ENCODE measurements at places on chromosomes 3 and 15.
A peak's percentile ranks its signal among the peaks of the same experiment; 100 is the strongest.

GRCh38 chr3:63753567-63753966 is 65.5 kb upstream of the C3orf49 start:
- DNase-seq: peak; percentile 38

DNA sequence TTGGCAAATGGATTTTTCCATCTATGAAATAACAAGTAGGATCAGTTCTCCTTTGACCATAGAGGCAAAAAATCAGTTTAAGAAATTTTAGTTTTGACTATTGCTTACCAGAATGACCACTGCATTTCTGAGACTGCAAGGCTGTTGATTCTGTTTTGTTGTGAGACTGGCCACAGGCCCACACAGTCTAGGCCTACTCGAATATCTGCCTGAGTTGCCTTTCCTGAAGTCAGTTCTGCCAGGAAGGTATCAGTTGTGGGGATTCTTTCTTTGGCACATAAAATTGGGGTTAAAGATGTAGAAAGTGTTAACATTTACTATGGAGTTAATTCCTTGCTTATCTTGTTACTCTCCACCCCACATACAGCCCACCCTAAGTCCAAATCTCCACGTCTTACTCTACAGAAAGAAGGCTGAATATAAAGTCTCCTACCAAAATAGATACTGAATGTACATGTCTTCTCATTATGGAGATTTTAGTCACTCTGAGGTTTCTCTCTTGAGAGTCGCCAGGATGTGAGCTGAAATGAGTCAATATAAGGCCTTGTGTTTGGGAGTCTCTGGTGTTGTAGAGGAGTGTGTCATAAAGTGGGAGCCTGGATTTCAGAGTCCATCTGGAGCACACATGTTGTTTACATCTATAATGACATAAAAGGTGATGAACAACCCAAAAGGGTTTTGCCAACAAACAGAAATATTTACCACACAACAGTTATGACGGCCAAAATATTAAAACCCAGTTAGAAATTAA is 45.0 kb upstream of the WWTR1 start:
- peak; percentile 83 for DNase-seq

DNA sequence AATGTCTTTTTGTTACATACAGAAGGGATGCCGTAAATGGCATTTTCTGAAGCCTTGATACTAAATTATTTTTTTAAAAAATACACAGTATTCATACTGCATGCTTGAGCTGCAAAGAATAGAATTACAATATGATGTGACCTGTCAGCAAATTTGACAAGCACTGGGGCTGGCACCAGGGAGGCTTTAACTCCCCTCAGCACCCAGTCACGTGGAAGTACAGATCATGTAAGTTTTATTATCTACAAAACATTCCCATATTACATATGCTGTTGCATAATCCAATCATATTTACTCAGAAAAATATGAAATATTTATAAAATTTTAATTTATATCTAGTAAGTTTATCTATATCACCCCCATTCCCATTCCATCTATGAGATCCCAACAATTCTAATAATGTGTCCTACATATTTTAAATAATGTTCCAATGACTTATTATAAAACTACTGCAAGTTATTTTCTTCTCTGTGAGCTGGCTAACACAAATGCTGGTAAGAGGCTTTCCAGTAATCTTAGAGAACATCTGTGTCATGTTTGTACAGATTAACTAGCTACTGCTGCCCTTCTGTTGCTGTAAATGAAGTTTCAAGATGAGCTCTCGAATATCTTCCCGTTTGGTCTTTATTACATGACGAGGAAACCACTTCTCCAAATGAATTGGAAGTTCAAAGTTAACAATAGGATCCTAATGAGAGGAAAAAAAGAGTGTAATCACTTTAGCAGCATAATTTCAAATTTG is 5.2 kb upstream of the IMPG2 start:
- peak; percentile 6 for DNase-seq

DNA sequence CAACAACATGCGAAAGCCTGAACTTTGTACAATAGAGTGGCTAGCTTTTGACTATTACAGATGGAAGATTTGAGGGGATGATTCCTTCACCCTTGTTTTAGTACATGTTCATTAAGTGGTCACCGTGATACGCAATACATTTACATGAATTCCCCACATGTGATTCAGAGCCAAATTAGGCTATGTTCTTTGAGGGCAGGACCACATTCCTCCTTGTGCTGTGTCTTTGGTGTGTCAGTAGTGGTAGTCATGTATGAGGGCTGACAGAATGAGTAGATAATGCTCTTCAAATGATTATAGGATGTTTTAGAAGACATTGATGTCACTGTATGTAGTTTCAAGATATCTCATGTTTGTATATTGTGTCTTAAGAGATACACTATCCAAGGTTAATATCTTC is 12.1 kb downstream of the PTPRG start:
- DNase-seq: peak; percentile 55

DNA sequence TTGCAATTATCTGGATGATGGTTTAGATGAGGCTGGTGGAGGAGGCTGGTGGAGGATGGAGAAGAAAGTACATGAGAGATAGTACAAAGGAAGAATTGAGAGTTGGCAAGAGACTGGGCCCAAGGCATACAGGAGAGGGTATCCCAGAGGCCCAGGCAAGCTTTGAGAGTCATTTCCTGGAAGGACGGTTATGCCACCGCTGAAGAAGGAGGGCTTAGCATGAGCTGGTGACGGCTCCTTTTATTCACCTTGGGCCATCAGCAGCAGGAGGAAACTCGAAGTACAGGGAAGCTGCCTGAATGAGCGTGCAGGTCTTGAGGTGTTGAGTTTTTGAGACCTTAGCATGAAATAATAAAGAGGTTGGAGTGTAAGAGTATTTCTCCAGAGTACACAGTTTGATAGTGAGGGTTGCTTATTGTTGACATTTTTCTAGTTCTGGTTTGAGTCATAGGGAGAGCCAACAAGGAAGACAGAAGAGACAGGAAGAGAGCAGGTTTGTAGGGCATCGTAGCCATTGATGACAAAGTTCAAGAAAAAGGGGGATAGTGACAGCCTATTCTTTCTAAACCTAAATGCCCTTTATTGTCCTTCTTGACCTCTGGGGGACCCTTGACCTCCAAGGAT is 13.8 kb downstream of the THSD4 start:
- DNase-seq: no peak

DNA sequence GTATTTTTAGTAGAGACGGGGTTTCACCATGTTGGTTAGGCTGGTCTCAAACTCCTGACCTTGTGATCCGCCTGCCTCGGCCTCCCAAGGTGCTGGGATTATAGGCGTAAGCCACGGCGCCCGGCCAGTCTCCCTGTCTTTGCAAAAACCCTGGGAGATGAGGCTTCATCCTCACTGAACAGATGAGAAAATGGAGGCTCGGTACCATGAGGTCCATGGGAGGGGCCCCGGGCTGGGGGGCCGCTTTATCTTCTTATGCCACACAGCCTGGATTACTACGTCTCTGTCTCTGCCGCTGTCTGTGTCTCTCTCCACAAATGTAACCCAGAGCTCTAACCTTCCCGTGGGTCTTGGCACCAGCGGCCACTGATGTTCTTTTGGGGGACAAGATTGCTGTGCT is 39.1 kb downstream of the ABTB1 start:
- DNase-seq: no peak

DNA sequence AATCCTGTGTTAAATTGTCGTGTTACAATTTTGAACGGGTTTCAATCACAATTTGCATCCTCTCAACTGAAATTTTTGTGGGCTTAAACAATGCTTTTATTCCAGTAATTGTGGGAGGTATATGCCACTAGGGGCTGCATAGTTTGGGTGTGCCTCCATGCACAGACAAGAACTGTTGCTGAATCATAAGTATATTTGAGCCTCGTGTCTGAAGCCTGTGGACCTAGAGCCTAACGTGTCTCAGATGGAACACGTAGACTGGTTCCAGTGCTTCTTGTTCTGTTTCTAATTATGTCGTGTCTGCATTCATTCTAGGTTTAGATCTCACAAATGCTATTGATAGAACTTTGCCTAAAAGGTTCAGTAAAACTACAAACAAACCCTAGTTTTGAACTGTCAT is 363.4 kb downstream of the RBMS3 start:
- DNase-seq: peak; percentile 94

- no peak for DNase-seq
These were observed 158.2 kb upstream of the RAP2B start for GRCh38 chr3:153003862-153004261.

GRCh38 chr15:63243101-63243500 is 34.3 kb upstream of the APH1B start:
- DNase-seq: no peak

- peak; percentile 62 for DNase-seq
These were observed 6.7 kb downstream of the NANOGP8 start for GRCh38 chr15:35078221-35078915.

DNA sequence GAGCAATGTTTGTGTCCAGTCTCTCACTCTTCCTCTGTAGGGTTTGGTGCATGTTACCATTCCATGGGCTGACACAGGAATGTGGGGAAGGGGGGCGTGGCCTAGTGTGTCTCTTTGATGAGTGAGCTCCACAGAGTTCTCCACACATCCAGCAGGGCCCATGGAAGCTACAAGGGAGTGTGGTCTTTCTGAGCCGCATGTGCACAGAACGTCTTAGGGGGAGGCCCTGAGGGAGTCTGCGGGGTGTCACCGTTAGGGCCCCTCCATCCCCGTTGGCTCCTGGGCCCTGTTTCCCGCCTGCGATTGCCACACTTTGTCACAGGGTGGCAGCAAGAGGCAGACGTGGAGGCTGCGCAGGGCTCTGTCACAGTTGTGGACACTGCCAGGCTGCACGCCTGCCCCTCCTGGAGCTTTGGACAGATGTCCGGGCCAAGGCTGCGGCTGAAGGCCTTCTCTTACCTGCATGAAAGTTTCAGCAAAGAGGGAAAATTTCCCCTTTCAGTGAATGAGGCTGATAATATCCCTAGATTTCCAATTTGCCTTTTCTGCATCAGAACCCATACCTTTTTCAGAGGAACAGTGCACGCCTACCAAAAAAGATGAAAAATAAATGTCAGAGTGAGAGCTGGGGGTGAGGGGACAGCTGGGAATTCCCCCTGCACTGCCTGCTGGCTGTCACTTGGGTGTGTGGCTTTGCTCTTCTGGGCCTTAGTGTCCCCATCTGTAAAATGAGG is 24.3 kb downstream of the CACNA2D3 start:
- peak; percentile 17 for DNase-seq

- DNase-seq: peak; percentile 83
These were observed 6.5 kb upstream of the TBC1D23 start for GRCh38 chr3:100254168-100254777.

- no peak for DNase-seq
These were observed 24.3 kb downstream of the LRRC28 start for GRCh38 chr15:99275525-99276128.

- peak; percentile 4 for DNase-seq
These were observed 10.8 kb upstream of the VPS33B start for GRCh38 chr15:91032919-91033803.

- no peak for DNase-seq
These were observed 28.7 kb downstream of the RARRES1 start for GRCh38 chr3:158703566-158703965.

DNA sequence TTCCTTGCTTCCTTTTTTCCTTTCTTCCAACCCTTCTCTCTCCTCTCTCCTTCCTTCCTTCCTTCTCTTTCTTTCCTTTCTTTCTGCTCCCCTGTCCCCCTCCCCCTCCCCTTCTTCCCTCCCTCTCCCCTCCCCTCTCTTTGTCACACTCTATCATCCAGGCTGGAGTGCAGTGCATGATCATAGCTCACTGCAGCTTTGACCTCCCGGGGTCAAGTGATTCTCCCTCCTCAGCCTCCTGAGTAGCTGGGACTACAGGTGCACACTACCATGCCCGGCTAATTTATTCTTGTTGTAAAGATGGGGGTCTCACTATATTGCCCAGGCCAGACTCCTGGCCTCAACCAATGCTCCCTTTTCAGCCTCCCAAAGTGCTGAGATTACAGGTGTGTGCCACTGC is 18.7 kb downstream of the NFKBIZ start:
- DNase-seq: no peak

DNA sequence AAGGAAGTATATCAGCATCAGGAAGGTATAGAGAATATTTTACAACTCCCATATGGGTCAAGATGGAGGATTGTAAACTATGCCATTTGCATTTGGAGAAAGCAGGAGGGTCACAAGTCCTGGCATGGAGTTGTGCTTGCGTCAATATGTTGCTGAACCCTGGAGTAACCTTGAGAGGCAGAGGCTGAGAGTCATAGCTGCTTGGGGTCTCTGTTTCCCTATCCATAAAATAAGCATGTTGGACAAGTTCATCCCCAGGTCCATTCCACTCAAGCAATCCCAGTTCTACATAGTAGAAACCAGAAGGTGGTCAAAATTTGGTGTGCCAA is 273.6 kb downstream of the MECOM start:
- no peak for DNase-seq

DNA sequence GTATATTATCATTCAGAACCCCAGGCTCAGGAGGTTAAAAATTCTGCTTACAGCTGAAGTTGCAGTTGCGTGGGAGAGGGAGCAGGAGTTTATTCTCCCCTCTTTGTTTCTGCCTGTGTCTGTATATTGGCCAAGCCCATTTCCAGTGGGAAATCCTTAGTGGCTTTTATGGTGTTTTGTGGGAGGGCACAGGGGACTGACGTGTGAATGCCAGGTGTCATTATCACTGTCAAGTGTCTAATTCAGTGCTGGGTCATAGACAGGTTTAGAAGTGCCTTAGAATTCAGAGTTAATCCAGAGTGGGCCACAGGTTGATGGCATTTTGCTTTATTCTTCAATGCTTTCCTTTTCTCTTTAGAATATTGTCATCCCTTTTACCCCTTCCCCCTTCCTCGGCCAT is 33.4 kb downstream of the SLCO3A1 start:
- no peak for DNase-seq

- DNase-seq: no peak
These were observed 37.0 kb downstream of the FBXL22 start for GRCh38 chr15:63634154-63634553.

- no peak for DNase-seq
These were observed at the start of gene CCDC54 for GRCh38 chr3:107377151-107377550. TSS of gene CCDC54 (plus strand) at chr3:107377439. CDS start at chr3:107377588, 149 bp downstream.

DNA sequence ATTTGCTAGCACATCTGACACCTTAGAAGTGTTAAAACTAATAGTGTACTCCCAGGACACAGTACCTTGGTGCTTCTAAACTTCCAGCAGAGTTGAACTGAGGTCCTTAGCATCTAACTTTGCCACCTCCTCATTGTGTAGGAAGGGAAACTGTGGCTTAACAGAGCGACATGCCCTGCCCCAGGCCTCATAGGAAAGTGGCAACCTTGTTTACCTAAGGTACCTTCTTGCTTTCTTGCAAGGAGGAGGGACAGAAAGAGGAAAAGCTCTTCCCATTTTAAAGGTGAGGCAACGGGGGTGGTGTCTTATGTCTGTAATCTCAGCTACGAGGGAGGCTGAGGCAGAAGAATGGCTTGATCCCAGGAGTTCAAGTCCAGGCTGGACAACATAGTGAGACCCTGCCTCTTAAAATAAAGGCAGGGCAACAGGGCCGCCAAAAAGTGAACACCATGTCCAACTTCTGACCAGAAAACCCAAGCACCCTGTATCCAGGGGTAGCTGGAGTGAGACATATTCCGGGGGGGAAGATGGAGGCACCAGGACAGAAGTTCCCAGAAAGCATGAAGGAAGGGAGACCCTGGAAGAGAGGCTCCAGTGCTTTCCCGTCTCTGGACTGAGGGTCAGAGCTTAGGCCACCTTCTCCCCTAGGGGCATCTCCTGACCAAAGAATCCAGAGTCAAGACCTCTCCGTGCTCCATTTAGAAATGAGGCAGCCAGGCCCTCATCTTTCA is 540 bp upstream of the KLHL40 start:
- DNase-seq: no peak

GRCh38 chr15:96470681-96471310 is 140.3 kb downstream of the NR2F2 start:
- DNase-seq: no peak

- no peak for DNase-seq
These were observed 59.2 kb downstream of the SH3BP5 start for GRCh38 chr3:15273227-15273626.

- DNase-seq: no peak
These were observed 67.3 kb upstream of the ST3GAL6 start for GRCh38 chr3:98695796-98696195.

GRCh38 chr15:41656188-41656587 is 4.0 kb upstream of the MGA start:
- DNase-seq: peak; percentile 23
